ENCODE measurements at places on chromosomes 11 and 22.

DNA sequence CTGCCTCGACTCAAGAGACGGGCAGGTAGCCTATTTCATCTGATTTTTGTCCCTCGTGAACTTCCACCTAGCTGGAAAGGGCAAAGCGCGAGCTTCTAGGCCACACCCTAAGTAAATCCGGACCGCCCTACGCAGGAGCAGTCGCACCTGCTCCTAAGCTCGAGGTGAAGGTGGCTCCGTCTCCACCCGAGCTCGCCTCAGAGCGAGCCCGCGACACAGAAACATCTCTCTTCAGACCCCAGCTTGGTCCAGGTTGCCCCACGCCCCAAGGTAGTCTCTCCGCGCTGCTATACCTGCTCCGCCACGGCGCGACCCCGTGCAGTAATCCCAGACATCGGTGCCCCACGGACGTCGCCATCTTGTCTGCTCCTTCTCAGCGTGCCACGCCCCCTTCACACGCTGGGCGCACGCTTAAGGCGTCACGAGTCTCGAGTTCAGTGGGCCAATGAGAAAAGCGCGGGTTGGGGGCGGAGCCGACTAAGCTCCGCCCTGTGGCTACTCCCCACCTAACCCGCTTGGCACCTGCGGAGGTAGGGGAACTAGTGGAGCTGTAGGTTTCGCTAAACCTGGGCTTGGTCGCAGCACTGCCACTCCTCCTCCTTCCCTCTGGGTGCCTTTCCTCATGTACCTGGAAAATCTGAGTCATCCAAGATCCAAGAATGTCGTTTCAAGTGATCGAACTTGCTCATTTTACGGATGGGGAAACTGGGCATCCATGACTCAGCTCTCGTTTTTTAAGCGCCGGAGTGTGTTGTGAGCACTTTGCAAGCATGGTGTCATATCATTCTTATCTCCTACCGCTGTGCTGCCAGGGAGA is at the start of gene PISD:
TSS of gene PISD (minus strand) at position 365 of the 817 bp plus-strand sequence. CDS start at position 358, 7 bp downstream.
- DNase-seq: peak; percentile 97

DNA sequence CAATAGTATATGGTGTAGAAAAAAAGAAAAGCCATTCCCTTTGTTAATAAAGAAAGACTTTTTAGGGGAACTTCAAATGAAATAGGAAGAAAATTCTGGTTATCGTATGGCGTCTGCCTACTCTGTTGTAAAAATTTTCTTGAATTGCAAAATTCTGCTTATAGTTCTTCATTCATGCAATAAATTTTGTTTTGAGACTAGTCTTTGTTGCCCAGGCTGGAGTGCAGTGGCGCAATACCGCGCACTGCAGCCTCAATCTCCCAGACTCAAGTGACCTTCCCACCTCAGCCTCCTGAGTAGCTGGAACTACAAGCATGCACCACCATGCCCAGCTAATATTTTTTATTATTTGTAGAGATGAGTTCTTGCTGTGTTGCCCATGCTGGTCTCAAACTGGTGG is 5.8 kb downstream of the DDIAS start:
- DNase-seq: no peak

GRCh38 chr11:36743039-36743438 is 145.0 kb upstream of the RAG2 start:
- no peak for DNase-seq

- DNase-seq: no peak
These were observed 77.5 kb upstream of the ZC3H12C start for GRCh38 chr11:110015695-110016094.

GRCh38 chr11:42779555-42779954 is 532.2 kb upstream of the API5 start:
- no peak for DNase-seq

DNA sequence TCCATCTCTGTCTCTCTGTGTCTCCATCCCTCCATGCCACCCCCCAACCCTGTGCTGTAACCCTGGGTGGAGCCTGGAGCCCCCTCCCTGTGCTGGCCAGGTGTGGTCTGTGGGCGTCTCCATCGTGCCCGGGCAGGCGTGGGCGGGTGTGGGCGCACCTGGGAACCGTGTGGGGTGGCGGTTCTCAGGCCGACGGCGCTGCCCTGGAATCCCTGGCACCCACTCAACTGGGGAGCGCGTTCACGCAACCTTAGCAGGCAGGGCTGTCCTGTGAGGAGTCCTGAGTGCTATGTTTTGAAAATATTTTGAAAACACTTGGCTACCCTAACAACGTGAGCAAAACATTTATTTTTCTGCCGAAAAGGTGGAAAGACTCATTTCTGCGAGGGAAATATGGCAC is 4.7 kb downstream of the TNNT3 start:
- no peak for DNase-seq

- no peak for DNase-seq
These were observed 57.2 kb downstream of the SPECC1L start for GRCh38 chr22:24327832-24328231.

Measured in AG20443 (cell line).